Bronchus fibroblast of lung (primary cell): ENCODE measurements at places on chromosomes 7 and 10. TPM values are rescaled to one million over a fixed set of nuclear protein-coding genes. Genes with fewer than 3 reads are reported as not detected.

Gene GNGT1
- not detected in 2 replicates for total RNA-seq

Gene HOXA13
- not detected in 2 replicates for total RNA-seq

Gene SFRP4
- total RNA-seq, result not detected in 2 replicates

Gene UCN3
- not detected in 2 replicates for total RNA-seq

Gene ATP5MK
- 331 and 341 TPM in 2 replicates for total RNA-seq

Gene TMEM178B
- total RNA-seq, result under 0.01 TPM in 1 of 2 replicates, not detected in the other

Gene PLAU
- 54.8 and 56.8 TPM in 2 replicates for total RNA-seq

Gene NUTM2A
- 1.0 and 1.5 TPM in 2 replicates for total RNA-seq

Gene SCART1
- 0.15 and 0.34 TPM in 2 replicates for total RNA-seq

Gene SRRM3
- 1.3 and 1.8 TPM in 2 replicates for total RNA-seq

Gene FAM241B
- 0.45 TPM in 1 of 2 replicates, not detected in the other for total RNA-seq

Gene ZMYND11
- total RNA-seq, result 23.0 and 26.9 TPM in 2 replicates

Gene PSMC2
- total RNA-seq, result 143 and 169 TPM in 2 replicates

Gene RPEL1
- total RNA-seq, result under 0.01 TPM in 1 of 2 replicates, not detected in the other

Gene COL17A1
- total RNA-seq, result under 0.01 and 0.15 TPM in 2 replicates

Gene TMEM130
- 0.15 and 0.17 TPM in 2 replicates for total RNA-seq

Gene CC2D2B
- not detected in 2 replicates for total RNA-seq

Gene FAM13C
- 0.50 and 1.0 TPM in 2 replicates for total RNA-seq

Gene MTURN
- 6.5 and 6.7 TPM in 2 replicates for total RNA-seq

Gene NCF1
- not detected in 2 replicates for total RNA-seq

Gene SPDYE1
- total RNA-seq, result not detected in 2 replicates
